DMS153 (cell line): ENCODE measurements at places on chromosomes 12 and 14.
A peak's percentile ranks its signal among the peaks of the same experiment; 100 is the strongest.

GRCh38 chr14:38125481-38126037 is 82.1 kb upstream of the SSTR1 start:
- DNase-seq, result peak; percentile 99

- DNase-seq, result no peak
Observed at GRCh38 chr14:105173901-105174894, 5.6 kb upstream of the JAG2 start.

DNA sequence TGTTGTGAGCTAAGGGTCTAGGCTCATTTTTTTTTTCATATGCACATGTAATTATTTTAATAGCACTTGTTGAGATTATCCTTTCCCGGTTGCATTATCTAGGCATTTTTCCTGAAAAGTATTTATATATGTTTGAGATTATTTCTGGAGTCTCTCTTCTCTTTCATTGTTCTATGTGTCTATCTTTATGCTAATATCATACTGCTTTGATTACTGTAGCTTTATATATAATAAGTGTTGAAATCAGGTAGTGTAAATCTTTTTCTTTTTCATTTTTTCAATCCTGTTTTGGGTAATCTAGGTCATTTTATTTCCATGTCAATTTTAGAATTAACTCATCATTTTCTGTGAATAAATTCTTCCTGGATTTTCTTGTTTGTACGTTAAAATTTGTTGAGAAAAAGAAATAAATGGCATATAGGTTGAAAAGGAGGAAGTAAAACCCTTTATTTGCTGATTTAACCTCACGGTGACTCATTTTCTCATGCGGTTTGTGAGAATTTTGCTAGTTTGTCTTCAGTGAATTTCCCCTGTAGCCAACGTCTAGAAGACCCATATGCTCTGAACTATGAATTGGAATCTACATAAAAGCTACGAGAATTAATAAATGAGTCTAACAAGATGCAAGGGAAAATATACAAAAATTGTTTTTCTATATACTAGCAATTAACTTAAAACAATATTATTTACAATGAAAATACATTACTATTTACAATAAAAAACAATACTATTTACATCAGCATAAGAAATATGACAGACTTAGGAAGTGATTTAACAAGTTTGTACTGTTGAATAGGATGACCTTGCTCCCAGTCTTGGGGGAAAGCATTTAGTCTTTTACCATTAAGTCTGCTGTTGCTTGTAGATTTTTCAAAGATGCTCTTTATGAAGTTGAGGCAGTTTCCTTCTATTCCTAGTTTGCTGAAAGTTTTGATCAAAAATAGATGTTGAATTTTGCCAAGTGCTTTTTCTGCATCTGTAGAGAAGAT is 105.0 kb downstream of the SNAPC1 start:
- DNase-seq, result no peak

DNA sequence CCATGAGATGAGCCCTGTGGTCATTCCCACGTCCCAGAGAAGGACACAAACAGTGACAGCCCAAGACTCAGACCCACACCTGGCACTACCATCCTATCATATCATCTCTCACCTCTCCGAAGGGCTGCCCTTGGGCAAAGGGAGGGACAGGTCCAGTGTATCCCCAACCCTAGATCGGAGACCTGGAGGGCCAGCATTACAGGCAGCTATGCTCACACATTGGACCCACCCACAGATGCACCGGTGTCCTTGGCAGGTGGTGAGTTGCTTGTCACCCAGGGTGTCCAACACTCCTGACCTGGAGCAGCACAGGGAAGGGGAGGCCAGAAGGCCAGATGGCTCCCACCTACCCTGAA is 117.4 kb downstream of the DICER1 start:
- no peak for DNase-seq

- no peak for DNase-seq
Observed at GRCh38 chr14:51512316-51512715, 139.4 kb upstream of the FRMD6 start.

- no peak for DNase-seq
Observed at GRCh38 chr12:29429999-29430715, 49.2 kb upstream of the ERGIC2 start.

- DNase-seq, result no peak
Observed at GRCh38 chr12:49967777-49968250, 4.9 kb upstream of the AQP6 start.

DNA sequence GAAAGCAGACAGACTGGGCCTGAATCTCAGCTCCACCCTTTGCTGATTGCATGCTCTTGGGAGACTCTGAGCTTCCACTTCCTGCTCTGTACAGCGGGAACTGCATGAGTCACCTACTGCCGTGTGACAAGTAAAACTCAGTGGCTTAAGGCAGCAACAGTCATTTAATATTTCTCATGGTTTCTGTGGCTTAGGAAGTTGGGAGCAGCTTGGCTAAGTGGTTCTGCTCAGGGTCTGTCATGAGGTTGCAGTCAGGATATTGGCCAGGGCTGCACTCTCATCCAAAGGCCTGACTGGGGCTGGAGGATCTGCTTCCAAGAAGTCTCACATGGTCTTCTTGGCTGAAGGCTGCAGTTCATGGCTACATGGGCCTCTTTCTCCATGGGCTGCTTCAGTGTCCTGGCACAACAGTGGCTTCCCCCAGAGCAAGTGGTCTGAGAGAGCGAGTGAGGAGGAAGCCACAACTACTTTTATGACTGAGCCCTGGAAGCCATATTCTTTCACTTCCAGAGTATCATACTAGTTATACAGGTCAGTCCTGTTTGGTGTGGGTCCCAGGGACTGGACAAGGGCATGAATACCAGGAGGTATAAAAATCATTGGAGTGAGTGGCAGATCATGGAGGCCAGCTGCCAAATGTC is 49.7 kb downstream of the FAM222A start:
- no peak for DNase-seq

DNA sequence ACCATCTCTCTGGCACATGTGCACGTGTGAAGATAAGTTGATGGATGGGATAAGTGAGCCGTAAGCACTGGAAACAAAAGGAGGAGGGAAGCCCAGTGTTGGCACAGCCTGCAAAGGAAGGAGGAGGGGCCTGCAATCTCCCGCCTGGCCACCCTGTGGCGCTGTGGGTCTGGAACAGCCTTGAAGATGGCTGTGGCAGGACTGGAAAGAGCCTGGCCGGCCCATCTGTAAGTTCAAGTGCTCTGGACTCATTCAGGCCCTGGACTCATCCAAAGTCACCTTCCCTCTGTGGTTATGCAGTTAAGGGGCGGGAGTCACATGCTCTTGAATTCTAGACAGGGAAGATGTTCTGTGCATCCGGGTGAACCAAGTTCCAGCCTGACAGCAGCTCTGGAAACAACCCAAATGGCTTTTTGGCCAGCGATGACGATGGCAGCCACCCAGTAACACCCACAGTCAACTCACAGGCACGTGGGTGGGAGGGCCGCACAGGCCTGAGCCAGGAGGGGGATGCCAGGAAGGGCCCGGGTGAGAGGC is 50.4 kb downstream of the CHGA start:
- DNase-seq, result no peak

DNA sequence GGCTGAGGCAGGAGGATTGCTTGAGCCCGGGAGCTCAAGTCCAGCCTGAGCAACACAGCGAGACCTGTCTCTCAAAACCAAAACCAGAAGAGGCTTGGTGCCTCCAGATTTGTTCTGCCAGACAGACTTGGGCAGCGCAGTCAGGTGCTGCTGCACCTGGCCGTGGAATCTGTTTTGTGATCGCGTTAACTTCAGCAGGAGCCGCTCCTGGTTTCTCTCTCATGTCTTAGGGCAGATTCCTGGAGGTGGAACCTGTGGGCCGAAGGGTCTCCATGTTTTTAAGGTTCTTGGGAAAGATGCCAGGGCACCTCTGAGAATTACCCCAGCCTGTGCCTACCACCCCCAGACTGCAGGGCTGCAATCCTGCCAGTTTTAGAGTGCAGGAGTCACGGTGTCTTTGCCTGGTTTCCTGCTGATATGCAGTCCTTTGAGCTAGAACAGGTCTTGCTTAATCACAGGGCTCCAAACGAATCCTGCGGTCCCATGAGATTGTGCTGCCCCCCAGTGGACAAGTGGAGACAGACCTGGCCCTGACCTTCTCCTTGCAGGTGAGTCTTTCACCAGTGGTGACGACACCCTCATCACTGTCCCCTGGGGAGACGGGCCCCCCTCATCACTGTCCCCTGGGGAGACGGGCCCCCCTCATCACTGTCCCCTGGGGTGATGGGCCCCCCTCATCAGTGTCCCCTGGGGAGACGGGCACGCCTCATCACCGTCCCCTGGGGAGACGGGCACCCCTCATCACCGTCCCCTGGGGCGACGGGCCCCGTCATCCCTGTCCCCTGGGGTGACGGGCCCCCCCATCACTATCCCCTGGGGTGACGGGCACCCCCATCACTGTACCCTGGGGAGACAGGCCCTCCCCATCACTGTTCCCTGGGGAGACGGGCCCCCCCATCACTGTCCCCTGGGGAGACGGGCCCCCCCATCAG is 37.6 kb downstream of the PACS2 start:
- peak; percentile 63 for DNase-seq

DNA sequence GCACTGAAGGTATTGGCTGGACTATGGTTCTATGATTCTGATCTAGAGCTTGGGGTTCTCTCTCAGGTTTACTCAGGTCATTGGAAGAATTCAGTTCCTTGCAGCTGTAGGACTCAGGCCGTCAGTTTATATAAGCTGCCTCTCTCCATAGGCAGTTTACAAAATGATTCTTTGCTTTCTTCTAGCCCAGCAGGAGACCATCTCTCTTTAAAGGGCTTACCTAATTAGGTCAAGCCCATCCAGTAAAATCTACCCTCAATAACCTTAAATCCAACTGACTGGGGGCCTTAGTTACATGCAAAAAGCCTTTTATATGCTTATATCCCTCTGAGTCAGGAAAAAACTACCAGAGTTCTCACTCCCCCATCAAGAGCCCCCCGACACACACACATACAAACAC is 80.5 kb upstream of the GARIN6 start:
- no peak for DNase-seq

- DNase-seq, result no peak
Observed at GRCh38 chr14:74407021-74407800, 18.8 kb downstream of the SYNDIG1L start.

GRCh38 chr12:89873745-89874144 is 165.1 kb upstream of the ATP2B1 start:
- no peak for DNase-seq

- no peak for DNase-seq
Observed at GRCh38 chr12:54000116-54001114, at the start of gene HOXC9. TSS of gene HOXC9 (plus strand) at chr12:54000161. CDS start at chr12:54000189, 28 bp downstream.

- DNase-seq, result no peak
Observed at GRCh38 chr12:13060581-13060980, 16.4 kb downstream of the FAM234B start.

- no peak for DNase-seq
Observed at GRCh38 chr12:119649202-119649808, 18.6 kb upstream of the PRKAB1 start.

GRCh38 chr14:101029668-101030290 is 126.3 kb upstream of the RTL1 start:
- peak; percentile 38 for DNase-seq

GRCh38 chr14:51856792-51857296 is 3.6 kb upstream of the GNG2 start:
- DNase-seq, result no peak

DNA sequence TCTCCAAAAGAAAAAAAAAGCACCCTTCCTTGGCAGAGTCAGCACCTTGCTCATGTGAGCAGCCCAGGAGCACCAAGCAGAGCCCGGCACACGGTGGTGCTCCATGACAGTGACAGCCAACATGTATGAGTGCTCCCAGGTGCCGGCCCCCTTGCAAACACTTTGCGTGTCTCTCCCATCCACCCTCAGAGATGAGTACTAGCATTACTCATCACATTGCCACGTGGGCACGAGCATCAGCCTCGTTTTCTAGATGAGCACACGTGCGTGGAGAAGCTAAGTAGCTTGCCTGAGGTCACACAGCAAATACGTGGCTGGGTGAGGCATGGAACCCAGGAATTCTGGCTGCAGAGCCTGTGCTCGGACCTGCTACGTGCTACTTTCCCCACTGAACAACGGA is 177.9 kb upstream of the PRMT8 start:
- no peak for DNase-seq

- peak; percentile 98 for DNase-seq
Observed at GRCh38 chr12:103268831-103269514, 226.8 kb downstream of the C12orf42 start.

DNA sequence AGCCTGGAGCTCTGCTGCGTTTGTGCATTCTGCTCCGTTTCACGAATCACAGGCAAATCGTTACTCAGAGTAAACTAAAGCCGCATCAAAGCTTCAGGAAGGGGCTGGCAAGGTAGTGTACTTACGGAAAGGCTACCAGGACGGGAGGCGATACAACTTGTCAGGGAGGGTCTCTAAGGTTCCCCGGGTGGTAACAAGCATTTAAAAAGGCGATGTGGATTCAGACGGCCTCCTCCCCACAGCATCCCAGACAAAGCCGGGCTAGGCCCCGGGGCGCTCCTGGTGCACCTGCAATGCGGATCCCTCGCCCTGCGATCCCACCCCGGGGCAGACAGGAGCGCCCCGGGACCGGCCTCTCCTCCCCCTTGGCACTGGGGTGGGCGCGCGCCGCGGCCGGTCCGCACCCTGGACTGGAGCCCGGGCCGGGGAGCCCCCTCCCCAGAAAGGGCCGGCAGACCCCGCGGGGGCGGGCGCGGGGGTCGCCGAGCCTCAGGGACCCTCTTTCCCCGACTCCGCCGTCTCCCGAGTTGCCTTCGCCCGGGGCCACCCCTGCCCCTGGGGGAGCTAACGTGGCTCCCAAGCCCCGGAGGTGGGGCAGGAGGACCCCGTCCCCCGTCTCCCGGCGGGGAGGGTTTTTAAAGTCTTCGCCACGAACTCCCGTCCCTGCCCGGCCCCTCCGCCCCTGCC is 718 bp downstream of the CCDC92 start:
- DNase-seq, result no peak

DNA sequence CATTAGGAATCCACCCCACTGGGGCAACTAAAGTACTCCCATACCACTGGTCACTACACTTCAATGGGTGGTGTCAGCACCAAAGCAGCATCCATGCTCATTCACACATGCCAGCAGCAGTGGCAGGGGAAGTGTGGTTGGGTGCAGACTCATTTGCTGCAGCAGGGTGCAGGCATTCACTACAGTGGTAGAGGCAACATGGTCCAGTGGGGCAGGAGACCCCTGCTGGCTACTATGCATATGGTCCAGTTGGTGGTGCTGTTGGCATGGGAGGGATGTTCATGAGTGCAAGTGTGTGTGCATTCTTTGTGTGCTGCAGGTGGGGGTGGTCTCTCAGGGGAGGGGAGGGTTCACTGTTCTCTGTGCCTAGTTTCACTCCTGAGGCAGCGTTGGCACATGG is 908.4 kb upstream of the NOVA1 start:
- no peak for DNase-seq

- no peak for DNase-seq
Observed at GRCh38 chr12:82910246-82910893, 223.7 kb downstream of the TMTC2 start.

DNA sequence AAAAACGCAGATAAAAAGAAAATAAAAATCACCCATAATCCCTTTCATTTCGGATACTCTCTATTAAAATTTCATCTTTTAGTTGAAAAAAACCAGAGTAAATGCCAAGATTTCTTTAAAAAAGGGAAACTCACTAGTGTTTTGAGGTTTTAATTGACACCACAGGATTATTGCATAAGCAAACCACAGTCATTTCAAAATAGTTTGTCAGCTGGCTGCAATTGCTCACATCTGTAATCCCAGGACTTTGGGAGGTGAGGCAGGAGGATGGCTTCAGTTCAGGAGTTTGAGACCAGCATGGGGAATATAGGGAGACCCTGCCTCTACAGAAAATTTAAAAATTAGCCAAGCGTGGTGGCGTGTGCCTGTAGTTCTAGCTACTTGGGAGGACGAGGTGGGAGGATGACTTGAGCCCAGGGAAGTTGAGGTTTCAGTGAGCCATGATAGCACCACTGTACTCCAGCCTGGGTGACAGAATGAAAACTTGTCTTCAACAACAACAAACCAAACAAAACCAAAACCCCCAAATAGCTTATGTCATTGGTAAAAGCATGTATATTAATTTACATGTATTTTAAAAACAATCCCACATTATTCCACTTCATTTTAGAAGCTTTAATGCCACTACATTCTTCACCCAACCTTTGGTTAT is 48.8 kb downstream of the SYNE2 start:
- no peak for DNase-seq
